Sigmoid colon (tissue), 7 donors: ENCODE measurements at places on chromosomes 13 and 19. TPM values are rescaled to one million over a fixed set of nuclear protein-coding genes. Genes with fewer than 3 reads are reported as not detected.

DNA sequence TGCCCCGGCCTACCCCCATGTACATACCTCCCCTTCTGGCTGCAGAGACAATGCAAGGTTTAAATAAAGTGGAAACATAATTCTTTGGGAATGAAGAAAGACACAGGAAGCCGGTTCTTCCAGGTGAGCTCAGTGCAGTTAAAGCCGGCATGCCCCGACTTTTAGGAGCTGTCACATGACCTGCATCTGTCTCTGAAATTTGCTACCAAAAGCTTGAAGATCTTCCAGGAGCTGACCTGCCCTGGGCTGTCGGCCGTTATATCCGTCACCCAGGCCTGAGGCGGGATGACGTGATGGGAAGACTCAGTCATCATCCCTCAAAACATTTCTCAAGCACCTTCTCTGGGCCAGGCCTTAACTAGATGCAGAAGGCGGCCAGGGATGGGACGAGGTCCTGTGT, 10.3 kb downstream of the RAB8A start:
- H3K27ac ChIP-seq: no peak overlapping the region
- no peak for DNase-seq
- no peaks in the 10 kb centered on the region for H3K4me1 ChIP-seq
- no peaks in the 10 kb centered on the region for H3K27me3 ChIP-seq
- H3K36me3 ChIP-seq: peaks cover 91% of the 10 kb centered on the region

- no peaks in the 10 kb centered on the region for H3K4me1 ChIP-seq
- no peaks in the 10 kb centered on the region for H3K36me3 ChIP-seq
- H3K4me3 ChIP-seq: no peak overlapping the region
Observed at GRCh38 chr19:15538774-15539173, 30.4 kb downstream of the CYP4F22 start.

DNA sequence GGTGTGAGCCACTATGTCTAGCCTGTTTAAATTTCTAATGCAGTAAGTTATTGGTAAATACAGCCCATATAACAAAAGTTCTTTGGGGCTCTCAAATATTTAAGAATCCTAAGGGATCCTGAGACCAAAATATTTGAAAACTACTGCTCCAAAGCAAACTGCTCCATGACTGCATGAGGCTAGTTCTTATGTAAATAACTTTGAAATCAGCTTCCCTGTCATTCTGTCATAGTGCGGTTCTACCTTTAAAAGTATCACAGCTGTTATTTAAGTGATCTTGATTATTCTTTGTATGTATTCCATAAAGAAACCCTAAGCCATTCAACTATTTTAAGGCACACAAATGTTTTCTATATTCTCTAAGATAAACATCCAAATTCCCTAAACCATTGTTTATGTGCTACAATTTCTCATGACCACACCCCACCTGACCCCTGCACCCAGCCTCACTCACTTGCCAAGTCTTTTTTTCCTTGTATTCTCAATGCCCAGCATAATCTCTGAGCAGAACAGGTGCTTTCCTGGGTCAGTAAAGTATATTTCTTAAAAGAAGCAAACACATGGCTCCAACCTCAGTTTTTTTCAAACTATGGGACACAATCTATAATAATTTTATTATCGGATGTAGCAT, 146.6 kb downstream of the RNF17 start:
- DNase-seq: no peak
- H3K27me3 ChIP-seq: no peaks in the 10 kb centered on the region
- H3K27ac ChIP-seq: no peak overlapping the region
- H3K4me3 ChIP-seq: no peak overlapping the region
- peaks cover 62% of the 10 kb centered on the region for H3K36me3 ChIP-seq

- no peak for DNase-seq
- H3K36me3 ChIP-seq: no peaks in the 10 kb centered on the region
- H3K4me1 ChIP-seq: no peaks in the 10 kb centered on the region
- peaks cover 6% of the 10 kb centered on the region for H3K27me3 ChIP-seq
Observed at GRCh38 chr13:111422348-111422747, 101.9 kb downstream of the TEX29 start.

OR7C2 gene
- not detected for polyA plus RNA-seq
